NCI-H2081 treated with DMSO at 0.1 percent for 48 hours (cell line): ENCODE measurements at places on chromosomes 6 and 20.

- DNase-seq: no peak
Observed at GRCh38 chr6:159151266-159151855, 17.8 kb upstream of the FNDC1 start.

DNA sequence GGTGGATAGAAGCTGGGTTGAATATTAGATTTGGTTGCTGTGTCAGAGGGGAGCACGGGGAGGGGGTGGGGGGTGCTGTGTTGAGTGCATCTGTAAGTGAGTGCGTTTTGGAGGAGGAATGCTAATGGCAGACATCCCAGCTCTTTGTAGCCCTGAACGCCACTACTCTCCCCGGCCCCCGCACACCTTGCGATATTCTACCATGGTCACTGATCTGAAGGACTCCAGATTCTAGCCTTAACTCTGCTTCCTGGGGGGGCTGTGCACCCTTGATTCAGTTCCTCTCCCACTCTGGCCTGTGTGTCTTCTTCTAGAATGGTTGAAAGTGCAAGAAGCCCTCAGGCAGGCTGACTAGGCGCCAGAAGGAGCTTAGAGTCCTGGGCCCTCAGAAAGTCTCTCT lies 7.1 kb downstream of the GLP1R start:
- no peak for DNase-seq

- DNase-seq: no peak
Observed at GRCh38 chr6:16998461-16998860, 103.4 kb upstream of the STMND1 start.

DNA sequence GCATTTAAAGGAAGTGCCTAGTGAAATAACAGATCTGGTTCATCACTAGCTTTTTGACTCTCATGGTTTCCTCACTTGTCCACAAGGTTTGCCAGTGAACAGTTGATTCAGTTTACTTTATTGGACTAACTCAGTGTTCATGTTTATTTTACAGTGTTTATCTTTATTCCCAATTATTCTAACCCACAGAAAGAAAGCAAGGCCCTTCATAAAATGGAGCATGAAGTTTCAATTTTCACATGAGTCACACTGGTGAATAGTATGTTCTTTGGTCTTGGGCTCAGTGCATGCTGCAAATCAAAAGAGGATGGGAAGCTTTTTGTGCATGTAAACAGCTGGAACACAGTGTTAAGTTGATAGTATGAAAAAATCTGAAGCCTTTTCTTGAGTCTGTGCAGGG lies 217.6 kb upstream of the HDDC2 start:
- DNase-seq: no peak

DNA sequence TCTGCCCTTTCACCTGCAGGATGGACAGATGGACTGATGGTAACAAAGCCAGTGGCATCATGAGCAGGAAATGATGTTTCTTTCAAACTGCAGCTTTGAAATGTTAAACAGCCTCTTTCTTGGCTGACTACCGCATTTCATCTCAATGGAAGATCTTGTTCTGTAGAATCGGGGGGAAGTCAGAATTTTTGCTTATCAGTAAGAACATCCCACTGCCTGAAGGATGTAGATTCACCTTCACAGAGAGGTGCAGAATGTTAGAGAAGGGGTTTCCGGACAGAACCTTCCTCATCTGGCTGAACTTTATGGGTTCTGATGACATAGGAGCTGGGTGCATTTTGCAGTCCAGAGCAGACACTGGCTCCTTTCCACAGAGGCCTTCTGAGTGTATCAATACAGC lies 32.7 kb downstream of the GGTLC1 start:
- no peak for DNase-seq

- no peak for DNase-seq
Observed at GRCh38 chr6:10612161-10612560, 82.3 kb downstream of the C6orf52 start.

DNA sequence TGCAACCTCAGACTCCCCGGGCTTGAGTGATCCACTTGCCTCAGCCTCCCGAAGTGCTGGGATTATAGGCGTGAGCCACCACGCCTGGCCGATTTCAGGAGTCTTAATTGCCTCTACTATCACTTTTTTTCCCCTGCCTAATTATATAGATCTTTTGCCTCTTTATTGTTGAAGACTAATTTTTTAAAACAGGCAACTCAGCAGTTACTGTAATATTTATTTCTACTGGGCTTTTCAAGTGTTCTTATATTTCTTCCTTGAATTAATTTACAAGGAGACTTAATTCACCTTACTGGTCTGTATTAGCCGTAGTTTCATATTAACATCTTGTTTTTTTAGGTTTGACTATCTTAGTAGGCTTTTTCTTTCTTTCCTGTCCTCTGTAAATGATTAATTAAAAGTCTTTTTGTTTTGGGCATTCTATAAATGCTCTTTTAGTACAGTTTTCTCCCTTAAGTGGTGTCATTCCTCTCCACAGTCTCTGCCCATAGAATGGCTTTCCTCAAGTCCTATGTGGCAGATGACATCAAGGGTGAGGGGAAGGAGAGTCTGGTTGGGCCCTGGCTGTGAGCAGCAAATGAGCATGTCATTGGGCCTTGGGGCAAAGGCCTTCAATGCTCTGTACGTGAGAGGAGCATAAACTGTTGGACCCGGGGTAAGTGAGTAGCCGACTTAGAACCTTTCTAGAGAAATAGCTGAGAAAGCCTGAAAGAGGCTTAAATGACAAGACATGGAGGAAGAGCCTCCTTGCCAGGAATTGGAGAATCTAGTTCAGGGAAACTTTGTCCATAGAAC lies 36.0 kb downstream of the ANKS1A start:
- no peak for DNase-seq

DNA sequence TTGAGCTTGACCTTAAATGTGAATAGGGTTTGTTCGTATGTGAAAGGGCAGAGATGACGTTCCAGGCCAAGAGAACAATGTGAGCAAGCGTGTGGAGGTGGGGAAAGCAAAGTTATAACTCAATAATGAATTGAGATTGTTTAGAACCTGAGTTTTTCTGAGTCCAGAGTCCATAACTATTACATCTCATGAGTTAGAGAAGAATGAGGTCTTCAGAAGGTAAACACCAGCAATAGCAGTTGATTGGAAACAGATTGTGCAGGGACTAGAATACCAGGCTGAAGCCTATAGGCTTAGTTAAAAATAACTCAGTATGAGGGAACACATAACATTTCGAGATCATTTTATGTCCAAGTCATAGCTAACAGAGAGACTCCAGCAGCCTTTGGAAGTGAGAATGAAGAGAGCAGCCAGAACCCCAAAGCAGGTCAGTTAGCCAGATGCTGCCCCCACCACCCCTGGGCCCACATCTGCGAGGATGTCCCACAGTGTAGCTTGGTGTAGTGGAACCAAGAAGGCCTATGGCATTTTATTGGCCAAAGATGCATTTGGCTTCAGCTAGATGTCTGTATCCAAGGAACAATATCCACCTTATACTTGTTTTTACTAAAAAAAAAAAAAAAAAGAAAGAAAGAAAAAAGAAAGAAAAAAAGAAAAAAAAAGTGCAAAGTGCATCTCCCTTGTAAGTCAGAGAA lies 121.7 kb downstream of the TNFRSF21 start:
- no peak for DNase-seq

- no peak for DNase-seq
Observed at GRCh38 chr6:168508903-168509302, 67.9 kb downstream of the SMOC2 start.

- DNase-seq: no peak
Observed at GRCh38 chr6:157405986-157406385, 25.0 kb downstream of the ZDHHC14 start.

DNA sequence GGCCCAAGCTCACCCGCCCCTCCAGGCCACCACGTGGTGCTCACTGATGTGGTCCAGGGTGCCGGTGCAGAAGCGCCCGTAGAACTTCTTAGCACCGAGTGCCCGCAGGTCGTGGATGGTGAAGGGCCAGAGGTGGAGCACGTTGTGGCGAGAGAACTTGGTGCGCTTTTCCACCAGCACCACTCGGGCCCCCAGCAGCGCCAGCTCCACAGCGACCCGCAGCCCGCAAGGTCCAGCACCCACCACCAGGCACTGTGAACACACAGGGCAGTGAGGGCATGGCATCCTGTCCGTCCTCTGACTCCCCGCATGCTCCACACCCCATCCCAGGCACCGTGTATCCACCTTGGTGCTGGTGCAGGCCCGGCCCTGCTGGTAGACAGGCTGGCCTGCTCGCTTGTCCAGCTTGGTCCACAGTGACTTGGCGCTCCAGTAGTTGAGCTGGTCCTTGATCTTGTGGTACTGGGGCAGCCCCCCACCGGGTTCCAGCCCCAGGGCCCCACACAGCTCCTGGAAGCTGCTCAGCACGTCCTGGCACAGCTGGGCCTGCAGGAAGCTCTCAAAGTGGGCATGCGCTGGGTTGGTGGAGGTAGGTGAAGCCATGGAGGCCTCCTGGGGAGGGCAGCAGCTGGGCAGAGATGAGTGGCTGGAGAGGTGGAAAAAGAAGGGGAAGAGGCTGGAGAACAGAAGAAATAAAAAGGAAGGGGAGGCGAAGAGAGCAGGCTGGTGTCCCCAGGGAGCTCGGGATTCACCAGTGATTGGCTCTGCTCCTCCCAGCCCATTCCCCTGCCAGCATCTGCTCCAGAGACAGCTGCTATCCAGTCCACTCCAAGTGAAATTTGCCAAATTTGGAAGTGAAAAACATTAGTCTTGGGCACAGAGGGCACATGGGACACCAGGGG lies 1.7 kb downstream of the MICAL1 start:
- no peak for DNase-seq

DNA sequence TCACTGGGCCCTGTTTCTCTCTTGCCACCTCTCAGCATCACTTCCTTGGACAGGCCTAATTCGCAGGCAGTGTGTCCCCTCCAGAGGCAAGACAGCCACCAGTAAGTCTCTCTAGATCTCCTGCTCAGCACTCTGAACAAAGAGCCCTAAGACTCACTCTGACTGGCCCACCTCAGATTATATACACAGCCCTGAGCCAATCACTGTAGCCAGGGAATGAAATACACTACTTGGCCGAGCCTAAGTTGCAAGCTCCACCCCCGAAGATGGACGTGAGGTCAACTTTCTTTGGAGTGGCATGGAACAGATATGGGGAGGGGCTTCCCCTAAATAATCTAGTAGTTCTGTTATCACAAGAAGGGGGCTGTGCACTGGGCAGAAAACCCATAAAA lies 4.1 kb downstream of the BPI start:
- DNase-seq: no peak

GRCh38 chr6:21199262-21199661 lies 394.3 kb upstream of the SOX4 start:
- DNase-seq: no peak

DNA sequence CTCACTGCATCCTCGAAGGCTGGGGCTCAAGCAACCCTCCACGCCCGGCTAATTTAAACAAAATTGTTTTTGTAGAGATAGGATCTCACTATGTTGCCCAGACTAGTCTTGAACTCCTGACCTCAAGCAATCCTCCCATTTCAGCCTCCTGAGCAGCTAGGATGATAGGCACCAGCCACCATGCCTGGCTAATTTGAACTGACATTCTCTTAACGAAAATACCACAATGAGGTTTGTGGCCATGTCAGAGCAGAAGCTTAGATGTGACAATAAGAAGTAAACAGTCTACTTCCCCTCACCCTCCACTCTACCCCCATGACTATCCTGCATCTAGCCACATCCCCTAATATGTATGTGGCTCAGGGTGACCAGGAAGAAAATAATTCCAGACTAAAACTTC lies 74.8 kb upstream of the PLCB4 start:
- DNase-seq: no peak

GRCh38 chr6:140225701-140226436 lies 851.4 kb upstream of the CITED2 start:
- no peak for DNase-seq

DNA sequence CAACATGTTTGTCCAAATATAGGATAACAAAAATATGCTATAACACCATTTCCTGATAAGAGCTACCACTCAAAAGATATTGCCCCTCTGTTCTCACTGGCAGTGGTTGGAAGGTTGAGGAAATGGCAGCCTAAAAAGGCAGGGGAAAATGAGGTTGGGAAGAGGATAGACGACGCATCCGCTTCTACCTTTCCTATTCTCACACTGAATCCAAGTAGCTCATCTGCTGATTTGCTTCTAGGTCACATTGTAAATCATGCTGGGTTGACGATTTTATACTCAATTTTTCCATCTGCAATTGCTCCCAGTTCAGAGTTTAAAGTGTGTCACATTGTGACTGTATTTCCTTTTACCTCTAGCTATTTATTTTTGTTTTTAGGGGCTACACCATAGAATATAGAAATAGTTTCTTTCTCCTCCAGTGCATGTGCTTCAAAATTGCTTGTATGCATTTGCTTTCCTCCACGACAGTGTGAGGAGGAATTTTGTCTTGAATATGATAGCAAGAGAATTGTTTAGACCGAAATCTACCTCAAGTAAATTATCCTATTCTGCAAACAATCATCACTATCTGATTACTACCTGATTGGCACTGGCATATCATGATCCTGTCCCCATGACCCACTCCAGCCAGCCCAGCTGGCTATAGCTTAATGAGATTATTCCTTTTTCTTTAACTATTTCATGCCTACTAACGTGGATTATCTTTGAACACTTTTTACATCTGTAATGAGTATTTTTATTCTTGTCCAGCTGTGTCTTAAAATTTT lies 179.6 kb upstream of the RAB32 start:
- no peak for DNase-seq

DNA sequence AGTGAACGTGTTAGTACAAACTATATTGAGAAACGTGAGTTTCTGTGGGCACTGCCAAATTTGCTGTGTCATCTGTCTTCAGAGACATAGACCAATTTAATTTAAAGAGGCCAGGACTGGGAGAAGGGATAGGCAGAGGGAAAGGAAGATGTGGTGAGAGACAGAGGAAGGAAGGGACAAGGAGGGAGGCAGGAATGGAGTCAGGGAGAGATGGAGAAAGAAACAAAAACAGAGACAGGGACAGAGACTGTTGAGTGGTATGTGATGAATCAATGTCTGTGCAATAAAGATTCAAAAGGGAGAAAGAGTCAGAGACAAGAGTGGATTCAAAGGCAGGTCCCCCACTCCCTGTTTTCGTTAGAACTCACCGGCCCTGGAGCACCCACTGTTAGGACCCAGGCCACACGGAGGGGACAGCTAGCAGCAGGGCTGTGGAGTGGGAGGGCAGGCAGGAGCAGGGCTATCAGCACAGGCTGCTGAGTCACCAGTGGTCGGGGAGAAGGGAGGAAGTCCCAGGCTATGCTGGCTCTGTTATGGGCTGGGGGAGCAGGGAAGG lies 51.6 kb upstream of the CHD6 start:
- DNase-seq: no peak

DNA sequence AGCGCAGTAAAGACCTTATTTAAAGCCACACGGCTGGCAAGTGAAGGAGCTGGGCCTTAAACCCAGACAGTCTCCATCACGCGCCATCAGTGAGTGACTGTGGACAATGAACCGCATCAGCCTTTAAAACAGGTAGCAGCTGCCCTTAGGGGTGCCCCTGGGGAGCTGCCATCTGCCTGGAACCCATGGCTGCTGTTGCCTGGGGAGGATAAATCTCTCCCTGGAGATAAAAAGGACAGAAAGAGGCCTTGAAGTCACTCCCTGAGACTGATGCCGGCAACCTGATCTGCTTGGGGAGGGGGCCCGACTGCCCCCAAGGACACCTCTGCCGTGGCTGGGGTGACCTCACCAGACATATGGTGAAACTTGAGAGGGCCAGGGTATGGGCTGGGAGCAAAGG lies 73.5 kb downstream of the PREX1 start:
- peak; percentile 10 for DNase-seq
